ENCODE measurements at places on chromosomes 5 and 9.

GRCh38 chr5:93053825-93054224, 527.2 kb downstream of the NR2F1-AS1 start:
- H3K4me3 ChIP-seq: no peak overlapping the region
- H3K27ac ChIP-seq: no peak overlapping the region
- H3K27me3 ChIP-seq: no peaks in the 10 kb centered on the region
- H3K4me1 ChIP-seq: no peaks in the 10 kb centered on the region
- DNase-seq: no peak

GRCh38 chr5:156505101-156505500, 178.1 kb downstream of the SGCD start:
- H3K4me1 ChIP-seq: no peaks in the 10 kb centered on the region
- H3K27ac ChIP-seq: no peak overlapping the region
- no peak for DNase-seq
- H3K27me3 ChIP-seq: no peaks in the 10 kb centered on the region
- no peak overlapping the region for H3K4me3 ChIP-seq
- no peaks in the 10 kb centered on the region for H3K36me3 ChIP-seq

- H3K4me3 ChIP-seq: peak overlapping the region; percentile 65
- H3K27ac ChIP-seq: no peak overlapping the region
- H3K36me3 ChIP-seq: peaks cover 4% of the 10 kb centered on the region
- H3K27me3 ChIP-seq: peaks cover 9% of the 10 kb centered on the region
Observed at GRCh38 chr5:73666891-73667290, 40.9 kb downstream of the ARHGEF28 start.

- no peaks in the 10 kb centered on the region for H3K4me1 ChIP-seq
- no peaks in the 10 kb centered on the region for H3K36me3 ChIP-seq
- no peak overlapping the region for H3K4me3 ChIP-seq
- no peak for DNase-seq
- H3K27me3 ChIP-seq: peaks cover 6% of the 10 kb centered on the region
Observed at GRCh38 chr5:171635028-171635427, 150.6 kb upstream of the SMIM23 start.

DNA sequence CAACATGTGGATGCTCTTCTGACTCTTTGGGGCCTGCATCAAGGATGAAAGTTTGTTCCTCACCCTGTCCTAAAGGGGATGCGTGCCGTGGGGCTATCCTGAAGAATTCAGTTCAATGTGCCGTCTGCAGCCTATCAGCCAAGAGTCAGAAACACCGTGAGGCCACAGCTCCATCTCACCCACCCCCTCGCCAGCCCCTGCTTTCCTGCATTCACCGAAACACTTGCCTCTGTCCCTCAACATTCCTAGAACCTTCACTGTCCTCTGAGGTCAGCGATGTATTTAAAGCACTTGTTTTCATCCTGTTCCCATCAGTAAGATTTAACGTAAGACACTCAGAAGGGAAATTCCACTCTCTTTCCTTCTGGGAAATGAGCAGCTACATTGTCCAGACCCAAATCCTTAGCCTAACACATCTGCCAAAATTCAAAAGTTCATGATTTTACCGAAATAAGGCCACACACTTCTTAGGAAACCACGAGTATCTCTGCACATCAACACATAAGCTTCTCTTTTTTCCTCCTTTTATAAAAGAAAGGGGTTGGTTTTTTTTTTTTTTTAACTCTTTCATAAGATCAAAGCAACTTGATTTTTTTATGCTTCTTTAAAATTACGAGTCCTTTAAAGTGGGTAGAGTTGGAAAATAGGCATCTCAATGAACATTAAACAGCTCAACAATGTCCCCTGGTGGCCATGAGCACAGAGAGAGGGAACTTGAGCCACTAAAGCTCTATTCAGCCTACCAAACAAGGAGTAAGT, 100.7 kb downstream of the SUSD1 start:
- peak overlapping the region; percentile 68 for H3K27ac ChIP-seq
- DNase-seq: peak; percentile 43
- H3K4me3 ChIP-seq: no peak overlapping the region
- peaks cover 38% of the 10 kb centered on the region for H3K36me3 ChIP-seq
- peaks cover 41% of the 10 kb centered on the region for H3K4me1 ChIP-seq

DNA sequence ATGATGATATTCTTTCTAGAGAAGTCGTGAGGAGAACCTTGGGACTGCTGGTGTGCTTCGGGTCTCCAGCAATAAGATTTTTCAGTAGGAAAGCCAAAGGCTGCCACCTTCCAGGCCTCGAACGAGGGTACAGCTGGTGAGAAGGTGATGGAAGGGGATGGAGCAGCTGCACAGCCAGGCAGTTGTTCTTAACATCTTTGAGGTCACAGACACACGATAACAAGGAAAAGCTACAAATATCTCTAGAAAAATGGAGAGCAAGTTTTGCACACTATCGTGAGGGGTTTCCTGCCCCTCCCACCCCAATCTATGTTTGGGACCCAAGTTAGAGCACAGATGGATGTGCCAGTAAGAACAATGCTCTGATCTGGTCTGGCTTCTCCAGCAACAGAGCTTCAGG, 6.8 kb upstream of the IL7R start:
- H3K27me3 ChIP-seq: no peaks in the 10 kb centered on the region
- H3K36me3 ChIP-seq: peaks cover 5% of the 10 kb centered on the region
- no peak overlapping the region for H3K4me3 ChIP-seq

DNA sequence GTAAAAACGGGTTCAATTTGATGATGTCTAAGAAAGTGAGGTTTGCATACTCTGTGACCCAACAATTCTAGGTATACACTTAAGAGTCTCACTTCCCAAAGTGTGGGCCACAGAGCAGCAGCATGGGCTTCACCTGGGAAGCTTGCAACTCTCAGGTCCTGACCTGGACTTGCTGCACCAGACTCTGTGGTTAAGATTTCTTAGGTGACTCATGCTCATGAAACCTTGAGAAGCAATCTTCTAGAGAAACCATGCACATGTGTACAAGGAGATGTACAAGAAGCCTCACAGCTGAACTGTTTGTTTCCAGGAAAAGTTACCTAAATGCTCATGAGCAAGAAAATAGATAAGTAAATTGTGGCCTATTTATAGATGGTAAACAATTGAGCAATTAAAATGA, 30.0 kb downstream of the DNAJC21 start:
- H3K4me1 ChIP-seq: no peaks in the 10 kb centered on the region
- DNase-seq: no peak
- H3K27ac ChIP-seq: peak overlapping the region; percentile 29
- no peak overlapping the region for H3K4me3 ChIP-seq
- H3K36me3 ChIP-seq: peaks cover 12% of the 10 kb centered on the region
- no peaks in the 10 kb centered on the region for H3K27me3 ChIP-seq

- H3K36me3 ChIP-seq: no peaks in the 10 kb centered on the region
- H3K4me3 ChIP-seq: no peak overlapping the region
- no peak overlapping the region for H3K27ac ChIP-seq
- peaks cover 3% of the 10 kb centered on the region for H3K27me3 ChIP-seq
Observed at GRCh38 chr5:57651127-57651526, 168.5 kb upstream of the ACTBL2 start.

GRCh38 chr5:113264046-113264445, 170.7 kb downstream of the TSSK1B start:
- DNase-seq: no peak
- H3K4me3 ChIP-seq: no peak overlapping the region
- no peaks in the 10 kb centered on the region for H3K27me3 ChIP-seq
- H3K27ac ChIP-seq: no peak overlapping the region
- no peaks in the 10 kb centered on the region for H3K4me1 ChIP-seq
- no peaks in the 10 kb centered on the region for H3K36me3 ChIP-seq

DNA sequence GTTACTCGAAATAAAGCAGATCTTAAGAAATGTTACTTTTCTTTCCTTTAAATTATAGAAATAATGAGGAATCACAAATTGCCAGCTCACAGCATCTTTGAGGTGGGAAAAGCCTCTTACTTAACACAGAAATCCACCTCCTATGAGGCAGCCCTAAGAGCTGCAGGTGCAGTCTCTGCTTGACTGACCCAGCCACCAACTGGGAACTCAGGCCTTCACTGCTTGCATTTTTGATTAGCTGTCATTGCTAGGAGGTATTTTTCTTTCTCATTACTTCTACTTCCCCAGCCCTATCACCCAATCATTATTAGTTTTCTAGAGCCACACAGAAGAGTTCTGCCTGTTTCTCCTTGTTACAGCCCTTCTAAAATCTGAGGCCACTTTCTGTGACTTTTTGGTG, 416.5 kb upstream of the KLF4 start:
- H3K27me3 ChIP-seq: no peaks in the 10 kb centered on the region
- H3K36me3 ChIP-seq: no peaks in the 10 kb centered on the region
- H3K4me3 ChIP-seq: no peak overlapping the region
- no peak overlapping the region for H3K27ac ChIP-seq
- no peak for DNase-seq

DNA sequence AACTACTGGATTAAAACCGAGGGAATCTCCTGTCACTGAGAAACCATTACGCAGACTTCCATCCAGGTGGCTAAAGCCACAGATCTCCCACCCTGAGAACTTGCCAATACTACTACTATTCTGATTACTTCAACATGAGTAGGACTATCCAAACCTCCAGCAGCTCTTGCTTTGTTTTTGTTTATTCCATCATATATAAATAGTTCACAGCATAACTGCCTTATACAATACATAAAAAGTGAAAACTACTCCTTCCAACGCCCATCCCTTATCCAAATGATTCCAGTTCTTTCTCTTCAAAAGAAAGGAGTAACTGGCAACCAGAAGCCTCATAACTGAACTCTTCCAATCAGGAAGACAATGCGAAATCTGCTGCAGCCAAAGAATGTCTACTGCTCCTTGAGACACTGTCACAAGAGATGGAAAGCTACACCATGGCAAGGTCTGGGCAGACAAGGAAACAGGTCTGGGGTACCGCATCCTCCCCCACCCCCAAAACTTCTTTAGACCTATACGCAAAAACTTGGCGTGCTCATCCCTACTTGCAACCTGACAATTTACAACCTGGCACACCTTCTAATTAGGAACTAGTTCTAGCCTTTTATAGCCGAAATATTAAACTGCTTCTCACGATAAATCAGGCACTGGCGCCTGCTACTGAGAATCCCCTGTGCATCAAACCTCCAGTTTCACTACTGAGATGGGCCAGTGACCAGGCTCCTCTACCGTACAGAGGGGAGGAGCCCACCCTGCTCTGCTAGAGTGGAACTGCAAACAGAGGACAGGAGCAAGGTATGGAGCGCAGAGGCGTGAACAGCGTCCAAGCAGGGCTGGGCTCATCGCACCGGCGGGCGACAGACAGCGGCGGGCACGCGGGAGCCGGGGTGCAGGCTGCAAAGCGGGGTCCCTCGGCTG, 986 bp downstream of the PLPP1 start:
- peaks cover 14% of the 10 kb centered on the region for H3K4me1 ChIP-seq
- peak overlapping the region; percentile 92 for H3K4me3 ChIP-seq
- no peaks in the 10 kb centered on the region for H3K27me3 ChIP-seq
- no peak for DNase-seq
- H3K36me3 ChIP-seq: peaks cover 4% of the 10 kb centered on the region
- peak overlapping the region; percentile 87 for H3K27ac ChIP-seq

GRCh38 chr5:109880907-109881685, 191.4 kb downstream of the MAN2A1 start:
- no peaks in the 10 kb centered on the region for H3K36me3 ChIP-seq
- H3K4me1 ChIP-seq: peaks cover 11% of the 10 kb centered on the region
- H3K27ac ChIP-seq: no peak overlapping the region

- DNase-seq: no peak
- no peak overlapping the region for H3K27ac ChIP-seq
- H3K36me3 ChIP-seq: peaks cover 3% of the 10 kb centered on the region
- H3K4me3 ChIP-seq: no peak overlapping the region
- no peaks in the 10 kb centered on the region for H3K27me3 ChIP-seq
- no peaks in the 10 kb centered on the region for H3K4me1 ChIP-seq
Observed at GRCh38 chr5:17951392-17952169, 317.3 kb downstream of the TAF11L14 start.

DNA sequence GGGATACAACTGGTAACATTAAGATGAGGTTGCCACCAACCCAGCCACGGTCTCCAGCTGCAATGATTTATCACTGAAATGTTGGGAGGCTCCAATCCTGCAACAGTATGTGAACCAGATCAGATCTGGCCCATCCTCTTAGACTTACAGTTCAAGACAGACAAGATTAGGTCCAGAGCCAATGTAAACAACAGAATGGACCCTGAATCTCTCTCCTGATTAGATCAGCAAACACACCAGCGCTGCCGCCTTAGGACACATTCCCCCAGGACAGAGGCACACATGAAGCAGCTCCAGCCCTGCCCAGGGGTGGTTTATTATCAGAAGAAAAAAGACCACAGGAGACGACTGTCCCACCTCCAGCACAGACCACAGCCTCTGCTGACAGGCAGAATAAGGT, 82.1 kb downstream of the SLIT3 start:
- H3K36me3 ChIP-seq: no peaks in the 10 kb centered on the region
- H3K27me3 ChIP-seq: no peaks in the 10 kb centered on the region
- no peak overlapping the region for H3K27ac ChIP-seq
- no peak overlapping the region for H3K4me3 ChIP-seq

- peaks cover 2% of the 10 kb centered on the region for H3K27me3 ChIP-seq
- no peak for DNase-seq
- no peaks in the 10 kb centered on the region for H3K36me3 ChIP-seq
- no peaks in the 10 kb centered on the region for H3K4me1 ChIP-seq
Observed at GRCh38 chr5:168995024-168995423, 305.9 kb downstream of the SLIT3 start.

- H3K4me3 ChIP-seq: no peak overlapping the region
- H3K4me1 ChIP-seq: no peaks in the 10 kb centered on the region
- H3K27ac ChIP-seq: no peak overlapping the region
- H3K36me3 ChIP-seq: no peaks in the 10 kb centered on the region
- H3K27me3 ChIP-seq: peaks cover 12% of the 10 kb centered on the region
- no peak for DNase-seq
Observed at GRCh38 chr5:54440456-54440893, 15.0 kb upstream of the HSPB3 start.

- H3K27ac ChIP-seq: peak overlapping the region; percentile 72
- DNase-seq: peak; percentile 12
- H3K4me1 ChIP-seq: peaks cover 94% of the 10 kb centered on the region
- no peaks in the 10 kb centered on the region for H3K27me3 ChIP-seq
- no peaks in the 10 kb centered on the region for H3K36me3 ChIP-seq
- H3K4me3 ChIP-seq: peak overlapping the region; percentile 57
Observed at GRCh38 chr5:39057734-39058133, 16.5 kb downstream of the RICTOR start.

GRCh38 chr9:18437315-18438201, 36.4 kb upstream of the ADAMTSL1 start:
- peaks cover 6% of the 10 kb centered on the region for H3K27me3 ChIP-seq
- H3K4me1 ChIP-seq: no peaks in the 10 kb centered on the region
- DNase-seq: no peak
- H3K27ac ChIP-seq: no peak overlapping the region
- H3K36me3 ChIP-seq: no peaks in the 10 kb centered on the region

GRCh38 chr9:127570533-127571111, 41.5 kb upstream of the STXBP1 start:
- H3K27ac ChIP-seq: no peak overlapping the region
- peak overlapping the region; percentile 85 for H3K4me3 ChIP-seq
- H3K36me3 ChIP-seq: no peaks in the 10 kb centered on the region
- H3K4me1 ChIP-seq: peaks cover 16% of the 10 kb centered on the region
- H3K27me3 ChIP-seq: no peaks in the 10 kb centered on the region
- DNase-seq: no peak

DNA sequence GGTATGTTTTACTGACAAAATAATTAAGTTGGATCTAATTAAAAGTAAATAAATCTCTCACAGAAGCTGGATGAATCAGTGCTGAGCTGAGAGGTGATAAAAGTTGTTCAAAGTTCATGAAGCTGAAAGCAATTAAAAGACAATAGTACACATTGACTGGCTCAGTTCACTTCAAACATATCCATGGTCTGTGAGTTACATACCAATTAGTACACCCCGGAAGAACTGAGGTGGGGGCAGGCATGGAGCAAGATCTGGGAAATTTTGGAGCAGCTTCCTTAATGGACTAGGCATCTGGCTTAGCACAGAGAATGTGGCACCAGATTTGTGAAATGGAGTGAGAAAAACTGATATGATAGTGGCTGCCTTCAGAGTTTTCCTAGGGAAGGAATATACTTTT, 152.7 kb downstream of the ATP10B start:
- no peak overlapping the region for H3K27ac ChIP-seq
- no peaks in the 10 kb centered on the region for H3K36me3 ChIP-seq
- no peak overlapping the region for H3K4me3 ChIP-seq

Data from immature natural killer cell (primary cell).